ENCODE measurements at places on chromosomes 1 and 21.

GRCh38 chr1:230743899-230744298 is 3.3 kb upstream of the CAPN9 start:
- DNase-seq: no peak

GRCh38 chr1:190226006-190226405 is 251.7 kb downstream of the BRINP3 start:
- no peak for DNase-seq

DNA sequence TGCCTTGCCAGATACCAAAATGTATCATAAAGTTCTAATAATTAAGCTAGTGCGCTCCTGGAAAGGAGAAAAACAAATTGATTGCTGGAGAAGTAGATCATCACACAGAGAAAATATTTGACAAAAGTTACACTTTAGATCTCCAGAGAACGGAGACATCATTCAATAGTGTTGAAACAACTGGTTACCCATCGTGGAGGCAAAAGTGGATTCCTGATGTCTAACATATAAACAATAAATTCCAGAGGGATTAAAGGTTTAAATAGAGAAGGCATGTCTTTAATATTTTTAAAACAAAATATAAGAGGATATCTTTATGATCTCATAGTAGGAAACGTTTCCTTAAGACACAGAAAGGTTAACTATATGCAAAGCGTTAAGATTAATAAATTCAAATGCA is 41.0 kb downstream of the NRIP1 start:
- DNase-seq: no peak

DNA sequence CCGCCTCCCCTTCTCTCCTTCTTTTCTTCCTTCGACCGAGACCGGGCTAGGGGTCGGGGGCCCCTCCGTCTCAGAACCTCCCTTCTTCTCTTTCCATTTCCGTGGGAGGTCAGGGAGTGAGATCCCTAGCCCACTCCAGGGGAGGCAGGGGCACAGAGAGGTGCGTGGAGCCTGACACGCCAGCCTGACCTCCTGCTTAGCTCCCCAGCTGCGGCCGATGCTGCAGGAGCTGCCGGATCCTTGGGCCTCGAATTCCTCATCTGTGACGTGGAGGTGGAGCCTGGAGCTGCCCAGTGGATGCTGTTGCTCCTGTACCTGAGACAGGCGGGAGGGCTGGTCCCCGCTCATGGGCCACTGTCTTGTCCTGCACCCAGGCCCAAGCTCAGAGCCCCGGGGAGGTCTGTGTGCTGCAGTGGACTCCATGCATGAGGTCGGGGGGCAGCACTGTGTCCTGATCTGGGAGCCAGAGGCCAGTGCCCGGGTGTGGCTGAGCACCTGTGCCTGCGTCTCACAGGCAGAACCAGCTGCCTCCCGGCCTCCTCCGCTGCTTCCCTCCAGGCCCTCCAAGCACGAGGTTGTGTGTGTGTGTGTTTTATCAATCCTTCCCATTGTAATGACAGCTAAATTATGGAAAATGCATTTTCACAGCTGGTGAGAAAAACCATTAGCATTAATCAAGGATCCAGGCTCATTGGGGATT is 55.3 kb upstream of the TTC34 start:
- no peak for DNase-seq

DNA sequence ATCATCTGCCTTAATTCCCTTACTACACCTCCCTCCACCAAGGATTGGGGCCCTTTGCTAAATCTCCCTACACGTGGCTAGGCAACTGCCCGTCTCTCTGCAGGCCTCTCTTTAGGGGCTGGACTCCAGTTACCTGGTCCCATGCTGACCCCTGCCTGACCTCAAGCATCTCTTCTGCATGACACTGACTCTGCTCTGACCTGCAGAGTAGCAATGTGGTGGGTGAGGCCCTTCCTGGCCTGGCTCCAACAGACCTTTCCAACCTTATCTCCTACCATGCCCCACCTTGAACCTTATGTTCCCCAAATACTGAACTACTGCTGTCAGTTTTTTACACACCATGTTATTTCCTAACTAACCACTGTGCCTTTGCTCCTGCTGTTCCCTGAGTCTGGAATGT is 45.9 kb upstream of the EPS15 start:
- no peak for DNase-seq

GRCh38 chr1:233614743-233615521 is 1.0 kb downstream of the KCNK1 start:
- no peak for DNase-seq

DNA sequence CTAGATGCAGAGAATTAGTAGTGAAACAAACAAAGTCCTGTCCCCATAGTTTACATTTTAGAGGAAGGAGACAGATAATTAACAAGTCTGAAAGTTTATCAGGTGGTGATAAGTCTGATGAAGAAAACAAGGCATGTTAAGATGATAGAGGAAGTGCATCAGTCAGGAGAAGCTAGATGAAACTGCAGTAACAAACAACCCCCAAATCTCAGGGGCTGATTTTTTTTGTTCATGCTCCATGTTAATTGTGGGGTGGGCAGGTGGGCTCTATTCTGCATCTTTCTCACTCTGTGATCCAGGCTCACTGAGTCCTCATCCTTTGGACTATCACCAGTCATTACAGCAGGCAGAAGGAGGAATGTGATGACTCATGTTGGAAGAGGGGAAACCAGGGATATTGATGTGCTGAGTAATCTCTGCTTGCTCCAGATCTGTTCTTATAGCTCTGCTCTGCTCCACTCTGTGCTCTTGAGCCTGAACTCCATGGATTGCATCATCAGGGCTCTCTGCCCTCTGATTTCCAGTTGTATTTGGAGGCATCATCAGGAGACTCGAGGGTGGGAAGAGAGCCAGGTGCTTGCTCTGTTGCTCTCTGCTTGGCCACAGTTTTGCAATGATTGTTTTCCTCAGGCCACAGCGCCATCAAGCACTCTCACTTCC is 166.9 kb downstream of the IER5 start:
- DNase-seq: no peak

- DNase-seq: peak; percentile 44
These were observed 58.8 kb downstream of the NAV1 start for GRCh38 chr1:201597551-201598230.

- no peak for DNase-seq
These were observed 65.1 kb upstream of the DMRTA2 start for GRCh38 chr1:50488356-50488755.

DNA sequence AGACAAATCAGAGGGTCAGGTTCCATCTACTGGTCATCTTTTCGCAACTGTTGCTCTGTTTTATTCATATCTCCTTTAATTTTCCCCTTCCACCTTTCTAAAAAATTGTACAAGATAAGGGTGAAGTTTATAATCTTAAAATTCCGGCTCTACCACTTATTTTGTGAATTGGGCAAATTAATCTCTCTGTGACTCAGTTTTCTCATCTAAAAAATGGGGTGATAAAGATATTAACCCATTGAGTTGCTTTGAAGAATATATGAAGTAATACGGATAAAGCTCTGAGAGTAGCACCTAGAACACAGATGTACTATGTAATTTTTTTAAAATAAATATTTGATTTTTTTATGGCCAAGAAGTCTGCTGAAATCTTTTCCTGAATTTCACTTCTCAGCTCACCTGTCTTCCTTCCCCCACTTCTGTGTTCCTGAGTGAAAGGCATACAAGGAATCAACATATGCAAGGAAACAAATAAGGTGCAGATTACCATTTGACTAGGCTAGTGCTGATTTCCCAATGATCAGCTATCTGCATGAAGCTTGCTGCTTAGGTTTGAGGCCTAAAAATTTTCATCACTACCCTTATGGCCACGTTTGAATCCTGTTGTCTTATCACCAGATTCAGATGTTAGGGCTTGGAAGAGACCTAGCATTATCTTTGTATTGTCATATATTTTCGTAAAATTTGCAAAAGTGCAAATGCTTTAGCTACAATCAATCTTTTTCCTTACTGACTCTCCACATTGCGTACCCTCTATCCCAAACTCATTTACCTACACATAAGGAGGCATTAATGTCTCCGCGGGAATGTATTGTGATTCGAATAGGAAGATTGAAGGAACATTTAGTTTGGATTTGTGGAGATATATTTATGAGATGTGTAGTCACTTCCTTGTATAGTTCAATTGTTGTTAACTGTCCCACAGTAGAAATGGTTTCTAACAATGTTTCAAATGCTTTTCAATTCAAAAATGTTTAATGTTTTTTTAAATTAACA is 718.3 kb upstream of the PTBP2 start:
- no peak for DNase-seq

GRCh38 chr1:68307378-68307787 is 75.1 kb upstream of the WLS start:
- DNase-seq: no peak

GRCh38 chr1:205229399-205229871 is 1.7 kb downstream of the TMCC2 start:
- DNase-seq: no peak

GRCh38 chr1:93813076-93813475 is 65.9 kb downstream of the DNTTIP2 start:
- no peak for DNase-seq

DNA sequence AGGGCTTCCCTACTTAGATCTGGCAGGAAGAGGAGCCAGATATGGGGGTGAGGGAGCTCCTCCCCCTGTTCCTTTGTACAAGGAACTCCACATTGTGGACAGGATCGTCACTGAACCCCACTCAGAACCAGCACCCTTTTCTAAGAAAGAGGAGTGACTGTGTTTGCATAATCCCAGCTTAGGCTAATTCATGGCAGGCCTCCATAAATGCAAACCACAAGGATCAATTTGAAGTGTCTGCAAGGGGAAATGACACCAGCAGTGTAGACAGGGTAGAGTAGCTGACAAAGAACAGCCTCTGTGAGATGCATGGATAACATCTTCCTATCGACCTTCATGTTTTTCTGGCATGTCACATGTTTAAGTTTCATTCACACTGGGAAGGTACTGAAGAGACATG is 11.7 kb downstream of the MX1 start:
- DNase-seq: no peak

DNA sequence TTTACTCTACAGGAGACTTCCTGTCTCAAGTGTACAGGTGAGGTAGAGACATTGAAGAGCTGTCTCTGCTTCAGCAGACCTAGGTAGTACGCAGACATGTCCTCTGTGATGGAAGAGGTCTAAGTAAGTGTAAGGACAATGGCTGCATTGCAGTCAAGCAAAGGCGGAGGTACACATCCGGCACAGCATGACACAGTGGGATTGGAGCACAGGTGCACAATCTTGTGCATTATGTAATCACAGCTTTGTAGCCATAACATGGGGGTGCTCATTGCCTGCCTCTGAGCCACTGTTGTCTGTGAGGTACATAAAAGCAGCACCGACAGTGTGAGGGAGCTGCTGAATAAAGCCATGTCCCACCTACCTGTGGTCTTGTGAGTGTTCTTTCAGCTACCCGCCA is 66.4 kb upstream of the CCDC190 start:
- no peak for DNase-seq

DNA sequence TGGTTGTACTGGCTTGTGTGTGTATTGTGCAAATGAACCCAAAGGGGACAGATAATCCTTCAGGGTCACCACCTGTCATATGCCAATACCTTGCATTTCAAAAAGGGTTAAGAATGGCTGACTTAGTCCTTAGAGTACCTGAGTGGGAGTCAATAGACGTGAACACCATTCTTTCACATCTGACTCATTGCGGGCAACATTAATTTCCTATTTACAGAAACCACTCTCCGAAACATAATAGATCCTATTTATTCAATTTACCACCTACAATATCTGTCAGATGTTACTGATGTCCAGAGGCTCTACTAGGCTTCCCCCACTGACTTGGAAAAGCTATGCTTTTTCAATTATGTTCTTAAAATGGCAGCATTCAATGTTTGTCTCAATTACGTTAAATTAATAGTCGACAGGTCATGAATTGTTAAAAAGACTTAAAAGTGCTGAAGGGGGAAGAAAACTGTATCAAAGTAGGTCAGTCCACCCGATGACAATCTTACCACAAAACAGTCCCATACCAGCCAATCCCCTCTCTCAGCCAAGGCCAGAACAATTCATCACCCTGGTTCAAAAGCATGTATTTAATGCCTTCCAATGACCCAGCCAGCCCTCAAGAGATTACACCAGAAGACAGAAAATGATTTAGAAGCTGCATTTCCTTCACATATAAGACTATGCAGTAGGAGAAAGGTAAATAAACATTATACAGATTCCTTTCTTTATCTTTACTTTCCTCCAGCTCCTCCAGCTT is 48.6 kb upstream of the PLA2G2C start:
- DNase-seq: no peak

- DNase-seq: no peak
These were observed 25.8 kb downstream of the PIGP start for GRCh38 chr21:37047079-37047478.

- peak; percentile 47 for DNase-seq
These were observed 275.5 kb upstream of the FMN2 start for GRCh38 chr1:239816081-239816782.

GRCh38 chr1:30383221-30383711 is 340.1 kb downstream of the MATN1 start:
- no peak for DNase-seq

GRCh38 chr1:78855258-78855657 is 151.3 kb downstream of the ADGRL4 start:
- DNase-seq: no peak

DNA sequence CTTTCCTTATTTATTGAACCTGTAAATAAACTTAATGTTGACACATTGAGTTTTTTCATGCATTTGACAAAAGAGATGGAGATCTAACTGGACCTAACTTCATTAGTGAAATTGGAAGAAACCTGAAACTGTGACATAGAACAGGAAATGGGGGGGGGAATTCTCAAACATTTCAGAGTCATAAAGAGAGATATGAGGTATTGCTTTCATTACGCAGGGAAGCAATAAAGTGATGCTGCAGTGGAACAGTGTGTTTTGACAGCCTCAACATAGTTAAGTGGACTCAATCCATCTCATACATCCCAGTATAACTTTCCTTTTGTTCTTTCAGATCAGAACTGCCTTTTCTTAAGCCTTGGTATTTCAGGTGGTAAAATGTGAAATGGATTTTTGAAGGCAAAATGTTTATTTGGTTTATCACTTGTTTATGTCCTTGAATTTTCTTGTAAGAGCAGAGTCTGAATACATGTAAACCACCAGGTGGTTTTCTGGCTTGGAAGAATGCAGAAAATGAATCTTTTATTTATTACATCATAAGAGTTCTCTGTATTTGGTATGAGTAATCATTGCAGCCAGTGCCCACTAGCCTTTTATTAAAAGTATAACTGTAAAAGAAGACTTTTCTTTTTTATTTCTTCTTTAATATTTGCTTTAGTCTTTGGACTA is 132.5 kb downstream of the ZNF326 start:
- DNase-seq: no peak

GRCh38 chr1:67159233-67159632 is 7.0 kb upstream of the IL23R start:
- no peak for DNase-seq
